ENCODE measurements at places on chromosomes 2 and 18.
A peak's percentile ranks its signal among the peaks of the same experiment; 100 is the strongest.

DNA sequence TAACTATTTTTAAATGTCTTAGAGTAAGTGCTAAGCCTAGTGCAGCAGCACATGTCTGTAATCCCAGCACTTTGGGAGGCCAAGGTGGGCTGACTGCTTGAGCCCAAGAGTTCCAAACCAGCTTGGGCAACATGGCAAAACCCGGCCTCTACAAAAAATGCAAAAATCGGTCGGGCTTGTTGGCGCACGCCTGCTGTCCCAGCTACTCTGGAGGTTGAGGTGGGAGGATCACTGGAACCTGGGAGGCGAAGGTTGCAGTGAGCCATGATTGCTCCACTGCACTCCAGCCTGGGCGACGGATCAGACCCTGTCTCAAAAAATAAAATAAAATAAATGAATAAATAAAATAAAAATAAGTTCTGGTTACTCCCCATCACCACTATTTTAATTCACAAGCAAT, 783.4 kb downstream of the ERBB4 start:
- no peak for DNase-seq

DNA sequence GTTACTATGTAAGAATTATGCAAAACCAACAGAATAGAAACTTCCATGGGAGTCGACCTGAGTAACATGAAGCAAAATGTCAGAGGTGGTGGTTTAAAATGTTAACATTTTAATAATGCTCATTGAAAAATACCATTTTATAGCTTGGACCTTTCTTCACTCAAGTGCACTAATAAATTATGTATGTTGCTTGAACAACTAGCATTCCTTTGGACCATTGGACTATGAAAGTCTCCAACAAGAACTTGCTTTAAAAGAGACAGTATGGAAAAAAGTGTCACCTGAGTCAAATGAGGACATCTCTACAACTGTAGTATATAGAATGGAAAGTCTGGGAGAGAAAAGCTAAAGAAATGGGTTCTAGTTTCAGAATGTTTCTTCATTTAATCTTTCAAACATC, 51.9 kb downstream of the GLS start:
- no peak for DNase-seq

- no peak for DNase-seq
Measured at GRCh38 chr2:32289165-32289999, 11.7 kb downstream of the YIPF4 start.

- peak; percentile 75 for DNase-seq
Measured at GRCh38 chr2:216315802-216316603, 56.3 kb downstream of the MARCHF4 start.

- no peak for DNase-seq
Measured at GRCh38 chr2:238467792-238468191, 41.1 kb downstream of the ASB1 start.

DNA sequence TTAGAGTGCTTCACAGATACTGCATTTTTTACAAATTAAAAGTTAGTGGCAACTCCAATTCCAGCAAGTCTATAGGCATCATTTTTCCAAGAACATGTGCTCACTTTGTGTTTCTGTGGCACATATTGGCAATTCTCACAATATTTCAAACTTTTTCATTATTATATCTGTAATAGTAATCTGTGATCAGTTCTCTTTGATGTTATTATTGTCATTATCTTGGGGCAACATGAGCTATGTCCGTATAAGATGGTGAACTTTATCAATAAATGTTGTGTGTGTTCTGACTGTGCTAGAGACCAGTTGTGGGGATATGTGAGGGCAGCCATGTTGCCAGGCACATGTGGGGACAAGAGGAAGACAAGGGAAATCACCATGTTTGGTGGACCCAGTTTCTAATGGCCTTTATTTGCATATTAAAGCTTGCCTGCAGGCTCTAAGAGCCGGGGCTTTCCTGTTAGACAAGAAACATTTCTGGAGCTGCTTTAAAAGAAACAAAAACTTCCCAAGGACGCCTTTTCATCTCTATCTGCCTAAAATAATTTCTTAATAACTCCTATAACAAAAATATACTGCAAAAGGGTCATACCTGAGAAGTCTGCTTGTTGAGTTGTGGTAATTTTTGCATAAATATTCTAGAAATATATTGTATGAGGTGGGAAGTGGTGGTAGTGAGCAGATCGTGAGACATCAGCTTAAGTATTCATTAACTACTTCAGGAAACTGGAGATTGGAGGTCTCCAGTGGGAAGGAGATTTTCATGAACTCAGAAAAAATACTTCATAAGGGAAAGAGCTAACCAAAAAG, 37.2 kb downstream of the KYNU start:
- no peak for DNase-seq

GRCh38 chr2:166135152-166135848, 7.5 kb upstream of the SCN1A start:
- no peak for DNase-seq

DNA sequence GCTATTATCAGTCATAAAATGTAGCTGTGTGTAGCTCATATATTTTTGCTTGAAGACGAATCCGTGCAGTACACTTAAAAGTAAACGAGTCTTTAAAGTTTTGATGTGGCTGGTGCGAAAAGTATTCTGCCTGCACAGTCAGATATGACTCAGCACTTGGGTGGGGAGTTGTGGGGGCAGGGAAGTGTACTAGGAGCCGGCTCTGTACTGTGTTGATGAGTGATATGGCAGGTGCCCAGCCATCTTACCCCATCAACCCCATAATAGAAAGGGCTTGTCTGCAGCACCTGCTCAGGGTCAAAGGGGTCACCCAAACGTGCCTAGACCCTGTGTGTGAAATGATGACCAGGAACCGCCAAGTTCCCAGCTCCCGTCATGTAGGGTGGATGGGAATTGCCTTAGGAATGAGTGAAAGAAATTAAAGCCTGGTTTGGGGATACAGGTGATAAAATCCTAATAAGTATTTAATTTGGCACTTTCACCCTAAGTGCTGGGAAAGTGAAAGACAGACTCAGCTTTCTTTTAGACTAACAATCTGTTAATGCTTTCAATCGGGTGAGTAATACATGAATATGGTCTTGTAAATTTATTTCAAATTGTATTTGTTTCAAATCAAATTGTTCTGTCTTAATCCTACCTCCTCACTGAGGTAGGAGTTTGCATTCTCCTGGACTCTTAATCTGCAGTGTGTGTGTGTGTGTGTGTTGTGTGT, 48.0 kb downstream of the BCL2L11 start:
- DNase-seq, result no peak

DNA sequence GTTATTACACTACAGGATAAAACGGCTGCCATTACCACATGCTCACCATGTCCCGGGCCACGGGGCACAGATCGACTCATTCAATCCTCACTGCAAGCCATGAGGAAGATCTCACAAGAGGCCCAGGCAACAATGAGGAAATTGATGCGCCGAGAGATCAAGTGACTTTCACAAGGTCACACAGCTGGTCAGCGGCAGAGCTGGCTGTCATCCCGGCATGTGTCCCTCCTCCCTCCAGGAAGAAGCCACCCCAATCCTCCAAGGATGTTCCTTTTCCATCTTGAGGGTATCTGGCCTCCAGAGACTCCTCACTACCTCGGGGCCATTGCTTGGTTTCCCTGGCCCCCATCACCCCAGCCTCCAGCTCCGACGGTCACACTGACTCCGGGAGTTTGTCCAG, 65.3 kb upstream of the GLI2 start:
- no peak for DNase-seq

DNA sequence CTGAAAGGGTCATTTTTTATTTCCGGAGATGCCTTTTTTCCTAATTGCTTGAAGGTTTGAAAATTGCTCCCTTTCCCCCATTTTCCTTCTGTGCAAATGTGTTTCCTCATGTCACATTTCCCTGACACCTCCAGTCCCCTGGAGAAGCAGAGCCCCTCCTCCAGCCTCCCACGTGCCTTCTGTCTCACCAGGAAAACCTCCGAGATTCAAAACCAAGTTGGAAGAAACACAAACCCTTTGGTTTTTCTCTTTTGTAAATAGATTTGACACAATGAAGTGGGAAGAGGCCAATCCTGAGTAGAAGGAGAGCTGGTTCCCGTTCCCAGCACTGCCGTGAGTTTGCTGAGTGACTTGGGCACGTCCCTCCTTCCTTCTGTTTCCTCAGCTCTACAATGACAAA, 125.4 kb upstream of the MYCN start:
- DNase-seq, result no peak

- no peak for DNase-seq
Measured at GRCh38 chr2:105325389-105325963, 4.1 kb downstream of the TGFBRAP1 start.

GRCh38 chr2:129793431-129793902, 186.0 kb upstream of the RAB6C start:
- peak; percentile 15 for DNase-seq

DNA sequence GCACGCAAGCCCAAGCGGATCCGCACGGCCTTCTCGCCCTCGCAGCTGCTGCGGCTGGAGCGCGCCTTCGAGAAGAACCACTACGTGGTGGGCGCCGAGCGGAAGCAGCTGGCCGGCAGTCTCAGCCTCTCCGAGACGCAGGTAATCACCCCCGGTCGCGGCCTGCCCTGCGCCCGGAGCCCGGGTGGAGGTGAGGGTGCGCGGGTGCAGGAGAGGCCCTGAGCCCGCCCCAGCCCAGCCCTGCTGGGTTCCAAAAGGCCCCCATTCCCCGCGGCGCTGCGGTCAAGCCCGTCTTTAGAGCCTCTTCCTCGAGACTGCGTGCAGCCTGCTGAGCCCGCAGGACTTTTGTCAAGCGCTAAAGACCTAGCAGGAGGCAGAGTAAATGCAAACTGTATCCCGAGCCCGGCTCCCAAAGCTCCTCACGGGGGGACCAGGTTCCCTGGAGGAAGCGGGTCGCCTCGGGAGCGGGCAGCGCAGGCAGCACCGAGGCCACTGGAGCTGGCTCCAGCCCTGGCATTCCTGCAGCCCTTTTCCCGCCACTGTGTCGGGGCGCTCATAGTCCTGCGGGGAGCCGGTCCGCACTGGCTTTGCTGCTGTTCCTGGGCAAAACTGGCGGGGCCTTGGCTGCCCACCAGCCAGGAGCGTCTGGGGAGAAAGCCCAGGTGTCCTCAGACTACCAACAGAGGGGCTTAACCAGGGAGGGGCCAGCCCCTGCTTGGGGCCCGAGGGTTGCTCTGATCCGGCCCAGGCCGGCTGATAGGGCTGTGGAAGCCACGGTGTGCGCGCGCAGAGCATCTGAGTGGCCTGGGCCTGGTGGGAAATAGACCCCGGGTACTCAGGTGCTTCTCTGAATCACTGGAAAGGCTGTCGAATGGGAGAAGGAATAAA, 7.3 kb downstream of the EMX1 start:
- peak; percentile 72 for DNase-seq

DNA sequence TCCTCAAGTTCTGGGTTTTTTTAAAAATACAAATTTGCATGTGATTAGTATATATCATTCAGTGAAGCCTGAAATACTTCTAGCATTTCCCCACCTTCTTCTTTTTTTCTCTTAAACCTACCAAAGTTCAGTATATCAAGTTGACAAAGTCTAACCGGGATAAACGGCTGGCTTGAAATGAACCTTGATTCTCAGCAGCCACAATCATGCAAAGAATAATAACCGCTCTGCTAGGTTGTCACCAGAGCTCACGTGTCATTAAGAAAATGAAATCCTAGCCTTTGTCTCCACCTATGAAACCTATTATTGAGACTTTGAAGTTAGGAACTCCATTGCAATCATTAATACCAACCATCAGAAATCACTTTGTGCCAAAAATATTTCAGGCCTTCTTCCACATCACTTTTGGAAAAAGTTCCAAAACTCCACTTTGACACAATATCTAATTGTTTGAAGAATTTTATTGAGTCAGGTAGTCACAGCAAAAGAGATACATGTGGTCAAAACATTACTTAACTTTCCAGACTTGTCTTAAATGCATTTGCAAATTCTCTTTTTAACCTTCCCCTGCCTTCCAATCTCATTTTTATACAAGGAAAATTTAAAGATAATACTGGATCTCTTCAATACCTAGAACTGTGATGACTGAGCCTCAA, 285.6 kb upstream of the ACVR2A start:
- DNase-seq, result no peak

DNA sequence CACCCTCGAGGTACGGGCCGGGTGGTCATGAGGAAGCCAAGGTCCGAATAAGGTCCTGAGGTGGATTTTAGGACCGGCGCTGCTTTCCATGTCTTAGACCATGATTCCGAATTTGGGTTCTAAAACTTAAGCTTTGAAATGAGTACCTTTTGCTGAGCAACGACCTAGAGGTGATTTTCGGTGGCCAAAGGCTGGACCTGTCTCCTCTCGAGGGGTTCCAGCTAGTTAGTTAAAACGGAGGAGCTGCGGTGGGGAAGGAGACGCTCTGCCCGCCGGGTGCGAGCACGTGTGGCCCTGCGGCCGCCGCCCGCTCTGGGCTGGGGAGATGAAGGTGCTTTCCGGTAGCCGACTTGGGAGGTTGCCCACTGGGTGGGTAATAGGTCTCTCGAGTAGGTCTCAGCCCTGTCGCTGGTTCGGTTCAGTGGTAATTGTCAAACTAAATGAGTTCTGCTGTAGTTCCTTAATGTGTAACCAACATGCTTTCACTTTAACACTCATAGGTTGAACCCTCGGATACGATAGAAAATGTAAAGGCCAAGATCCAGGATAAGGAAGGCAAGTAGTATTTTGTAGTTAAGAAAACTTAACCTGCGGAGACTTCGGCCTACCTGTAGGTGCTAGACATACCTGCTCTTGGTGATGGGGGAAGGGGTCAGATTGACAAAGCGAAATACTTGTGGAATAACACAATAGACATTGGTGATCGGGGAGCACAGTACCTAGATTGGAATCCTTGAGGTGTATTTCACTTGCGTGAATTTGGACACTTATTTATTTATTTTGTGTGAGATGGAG, 572 bp downstream of the RPS27A start:
- DNase-seq, result no peak

- no peak for DNase-seq
Measured at GRCh38 chr2:133835821-133836619, 267.8 kb upstream of the NCKAP5 start.

DNA sequence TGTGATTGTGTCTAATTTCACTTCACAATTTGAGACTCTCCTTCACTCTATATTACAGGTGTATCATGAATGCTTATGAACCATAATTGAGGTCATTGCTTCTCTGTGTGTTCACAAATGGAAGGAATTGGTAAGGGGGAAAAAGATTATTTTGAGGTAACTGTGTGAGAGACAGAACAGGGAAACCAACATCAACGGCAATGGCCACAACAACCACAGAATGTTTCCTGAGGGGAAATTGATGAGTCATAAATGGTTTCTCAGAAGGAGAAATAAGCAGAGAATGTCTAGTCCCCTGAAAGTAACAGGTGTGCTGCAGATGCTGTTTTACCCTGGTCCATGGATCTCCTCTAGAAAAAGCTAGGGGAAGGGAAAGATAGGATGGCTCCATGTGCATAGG, 361.2 kb upstream of the GALNT5 start:
- DNase-seq, result no peak

Data from ecto neural progenitor cell (in vitro differentiated cells).